ENCODE measurements at places on chromosomes 3 and 15.

GRCh38 chr15:99407716-99408115 is 156.4 kb downstream of the LRRC28 start:
- DNase-seq: no peak

DNA sequence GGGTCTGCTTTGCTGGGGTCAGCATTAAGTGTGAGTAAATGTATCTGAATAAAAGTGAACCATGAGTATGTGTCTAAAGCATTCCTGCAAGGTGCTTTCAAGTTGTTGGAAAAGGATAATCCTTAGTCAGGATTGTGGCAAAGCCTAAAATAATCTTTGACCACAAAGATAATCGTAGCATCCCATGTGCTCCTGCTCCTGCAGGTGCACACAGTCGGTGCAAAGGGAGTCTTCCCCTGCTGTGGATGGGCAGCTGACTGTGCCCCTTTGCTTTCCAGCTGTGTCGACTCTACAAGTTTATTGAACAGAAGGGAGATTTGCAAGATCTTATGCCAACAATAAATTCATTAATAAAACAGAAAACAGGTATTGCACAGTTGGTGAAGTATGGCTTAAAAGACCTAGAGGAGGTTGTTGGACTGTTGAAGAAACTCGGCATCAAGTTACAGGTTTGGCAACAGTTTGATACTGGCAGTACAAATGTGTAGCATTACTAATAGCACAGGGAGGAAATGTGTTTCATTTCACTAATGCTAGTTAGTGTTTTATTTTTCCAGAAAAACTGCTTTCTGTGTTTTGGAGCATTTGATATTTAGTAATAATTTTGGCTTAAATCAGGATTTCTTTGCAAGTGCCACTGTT is 22.6 kb downstream of the SRP14 start:
- no peak for DNase-seq

DNA sequence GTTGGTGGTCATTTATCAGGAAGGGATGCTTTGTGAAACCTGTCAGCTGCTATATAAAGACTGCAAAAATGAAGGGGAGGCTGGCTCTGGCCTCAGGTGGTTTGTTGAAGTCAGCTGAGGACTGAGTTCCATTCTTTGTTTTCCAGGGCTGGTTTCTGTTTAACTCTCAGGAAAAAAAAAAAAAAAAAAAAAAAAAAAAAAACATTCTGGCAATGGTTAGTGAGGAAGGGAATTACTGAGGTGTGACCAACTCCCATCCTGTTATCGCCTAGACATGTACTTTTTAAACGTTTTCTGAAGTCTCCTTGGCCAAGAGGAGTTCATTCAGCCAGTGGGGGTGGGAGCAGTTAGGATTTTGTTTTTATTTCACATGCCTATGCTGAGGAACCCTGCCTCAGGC is 316.3 kb downstream of the OXSM start:
- DNase-seq: no peak

DNA sequence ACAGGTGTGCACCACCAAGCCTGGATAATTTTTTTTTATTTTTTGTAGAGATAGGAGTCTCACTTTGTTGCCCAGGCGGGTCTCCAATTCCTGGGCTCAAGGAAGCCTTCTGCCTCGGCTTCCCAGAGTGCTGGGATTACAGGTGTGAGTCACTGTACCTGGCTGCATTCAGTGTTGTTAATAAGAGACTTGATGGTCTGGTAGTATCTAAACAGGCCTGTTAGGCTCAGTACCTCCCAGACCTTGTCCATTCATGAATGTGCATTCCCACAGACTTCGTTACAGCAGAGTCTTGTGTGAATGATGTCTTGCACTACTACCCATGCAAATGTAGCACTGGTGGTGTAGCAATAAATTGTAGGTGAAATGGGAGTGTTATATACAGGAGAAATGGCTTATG is 17.7 kb downstream of the CMTM8 start:
- DNase-seq: no peak

- DNase-seq: no peak
These were observed 324.0 kb downstream of the UACA start for GRCh38 chr15:70439304-70439877.

GRCh38 chr15:99347574-99347973 is 96.3 kb downstream of the LRRC28 start:
- no peak for DNase-seq

DNA sequence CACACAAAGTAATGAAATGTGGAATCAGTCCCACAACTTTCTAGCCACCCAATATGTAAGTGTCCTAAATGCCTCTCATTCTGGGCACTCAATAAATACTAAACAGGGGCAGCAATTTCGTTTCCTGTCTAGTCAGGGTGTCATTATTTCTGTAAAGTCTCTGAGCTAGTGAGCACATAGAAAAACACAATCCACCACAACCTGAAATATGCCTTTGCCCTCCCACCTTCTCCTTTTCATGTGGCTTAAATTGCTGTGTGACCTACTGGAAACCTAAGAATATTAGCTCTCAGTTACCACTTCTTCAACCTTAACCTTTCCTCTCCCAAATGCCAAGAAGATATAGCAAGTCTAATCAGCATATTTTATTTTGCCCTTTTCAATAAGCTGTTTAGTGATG is 456.3 kb upstream of the KCNMB2 start:
- no peak for DNase-seq

- no peak for DNase-seq
These were observed 30.5 kb upstream of the NR1I2 start for GRCh38 chr3:119751423-119751822.

DNA sequence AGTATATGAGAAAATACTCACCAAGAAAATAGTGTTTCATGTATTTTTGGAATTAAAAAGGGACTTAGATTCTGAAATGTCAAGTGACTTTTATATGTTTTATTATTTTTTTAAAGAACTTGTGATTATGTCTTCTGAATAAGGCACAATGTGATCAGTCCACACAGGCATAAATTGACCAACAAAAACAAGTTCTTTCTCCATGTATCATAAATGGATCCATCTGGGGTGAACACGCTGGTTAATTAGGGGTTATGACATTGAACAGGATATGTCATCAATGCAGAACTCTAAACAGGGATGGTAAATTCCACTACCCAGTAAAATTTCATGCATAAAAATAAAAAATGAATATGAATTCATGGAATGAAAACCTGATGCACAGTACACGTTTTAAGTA is 31.3 kb upstream of the PIK3CA start:
- DNase-seq: no peak

DNA sequence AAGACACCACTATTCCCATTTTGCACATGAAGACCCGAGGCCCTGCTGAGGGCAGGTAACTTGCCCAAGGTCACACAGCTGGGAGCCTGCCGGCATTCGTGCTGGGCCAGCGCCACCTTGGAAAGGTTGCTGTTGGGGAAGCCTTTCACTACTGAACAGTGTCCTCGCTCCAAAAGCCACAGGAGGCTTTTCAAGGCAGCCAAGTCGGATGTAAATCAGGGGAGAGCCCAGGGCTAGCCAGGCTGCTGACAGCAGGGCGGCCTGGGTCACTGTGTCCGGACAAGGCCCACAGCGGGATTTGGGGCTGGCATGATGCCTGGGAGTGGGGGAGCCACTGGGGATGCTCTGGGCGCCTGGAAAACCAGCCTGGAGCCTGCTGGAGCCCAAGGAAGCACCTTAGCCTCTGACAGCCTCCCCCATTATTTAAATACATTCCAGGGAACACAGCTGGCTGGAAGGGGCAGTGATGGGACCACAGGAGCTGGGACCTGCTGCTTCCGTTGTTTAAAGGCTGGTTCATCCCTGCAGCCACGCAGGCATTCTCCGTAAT is 10.5 kb downstream of the SLC6A6 start:
- DNase-seq: no peak

DNA sequence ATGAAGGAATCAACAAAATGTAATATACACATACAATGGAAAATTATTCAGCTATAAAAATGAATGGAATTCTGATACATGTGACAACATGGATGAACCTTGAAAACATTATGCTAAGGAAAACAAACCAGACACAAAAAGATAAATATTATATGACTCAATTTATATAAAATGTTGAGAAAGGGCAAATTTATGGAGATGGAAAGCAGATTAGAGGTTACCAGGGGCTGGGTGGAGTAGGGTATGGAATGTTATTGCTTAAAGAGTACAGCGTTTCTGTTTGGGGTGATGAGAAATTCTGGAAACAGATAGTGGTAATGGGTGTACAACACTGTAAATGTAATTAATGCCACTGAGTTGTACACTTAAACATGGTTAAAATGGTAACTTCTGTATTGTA is 50.9 kb downstream of the EMC4 start:
- no peak for DNase-seq

- no peak for DNase-seq
These were observed 215.0 kb upstream of the IGF1R start for GRCh38 chr15:98433346-98433745.

DNA sequence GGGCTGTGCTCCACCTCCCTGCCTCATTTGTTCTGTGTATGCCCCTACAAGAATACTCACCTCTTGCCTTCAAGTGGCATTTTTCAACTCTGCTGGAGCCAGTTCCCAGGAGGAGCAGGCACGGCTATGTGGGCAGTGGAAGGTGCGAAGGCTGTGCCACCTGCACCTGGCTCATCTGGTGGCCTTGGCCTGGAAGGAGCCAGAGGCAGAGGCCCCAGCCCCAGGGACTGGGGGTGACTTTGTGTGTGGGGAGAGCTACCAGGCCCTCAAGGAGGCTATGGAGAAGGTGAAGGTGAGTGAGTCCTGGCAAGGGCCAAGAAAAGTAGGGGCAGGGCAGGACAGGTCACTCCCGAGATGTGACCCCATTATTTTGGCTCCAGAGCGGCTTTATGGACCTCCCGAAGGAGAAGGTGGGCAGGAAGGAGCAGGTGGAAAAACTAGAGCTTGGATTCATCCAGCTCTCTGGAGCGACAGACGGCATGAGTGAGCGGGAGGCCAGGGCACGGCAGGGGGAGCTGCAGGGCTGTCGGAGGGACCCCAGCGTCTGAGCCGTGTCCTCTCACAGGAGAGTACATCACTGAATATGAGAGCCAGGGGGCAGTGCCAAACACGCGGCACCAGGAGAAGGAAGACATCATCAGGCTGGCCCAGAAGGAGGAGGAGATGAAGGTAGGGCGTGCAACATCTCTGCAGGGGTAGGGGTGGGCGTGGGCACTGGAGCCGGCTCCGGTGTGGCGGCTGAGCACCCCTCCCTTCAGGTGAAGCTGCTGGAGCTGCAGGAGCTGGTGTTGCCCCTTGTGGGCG is 57.3 kb upstream of the UBE2Q2 start:
- no peak for DNase-seq
